Foreskin melanocyte (primary cell): ENCODE measurements at places on chromosomes 13 and 19.

GRCh38 chr19:7645163-7645562, 8.3 kb downstream of the STXBP2 start:
- no peak for DNase-seq

DNA sequence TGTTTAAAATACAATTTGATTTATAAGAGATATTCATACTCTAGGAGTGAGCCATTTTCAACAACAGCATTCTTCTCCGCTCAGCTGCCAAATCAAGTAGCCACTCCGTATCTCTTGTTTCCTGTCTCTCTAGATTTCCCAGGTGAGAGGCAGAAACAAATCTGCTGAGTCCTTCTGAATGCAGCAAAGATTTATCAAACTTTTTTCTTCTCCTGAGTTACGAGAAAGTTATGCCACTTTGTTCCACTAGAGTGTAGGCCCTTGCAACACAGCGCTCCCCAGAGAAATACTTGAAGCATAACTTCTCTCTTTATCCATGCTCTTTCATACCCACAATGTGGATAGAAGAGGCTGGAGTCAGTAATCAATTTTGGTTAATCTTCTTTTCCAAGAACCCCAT, 1960.8 kb downstream of the OLFM4 start:
- no peak for DNase-seq

- DNase-seq = peak; percentile 16
Observed at GRCh38 chr13:104318121-104318520, 1251.9 kb upstream of the SLC10A2 start.

GRCh38 chr13:85671336-85671735, 127.9 kb downstream of the SLITRK6 start:
- DNase-seq = no peak

DNA sequence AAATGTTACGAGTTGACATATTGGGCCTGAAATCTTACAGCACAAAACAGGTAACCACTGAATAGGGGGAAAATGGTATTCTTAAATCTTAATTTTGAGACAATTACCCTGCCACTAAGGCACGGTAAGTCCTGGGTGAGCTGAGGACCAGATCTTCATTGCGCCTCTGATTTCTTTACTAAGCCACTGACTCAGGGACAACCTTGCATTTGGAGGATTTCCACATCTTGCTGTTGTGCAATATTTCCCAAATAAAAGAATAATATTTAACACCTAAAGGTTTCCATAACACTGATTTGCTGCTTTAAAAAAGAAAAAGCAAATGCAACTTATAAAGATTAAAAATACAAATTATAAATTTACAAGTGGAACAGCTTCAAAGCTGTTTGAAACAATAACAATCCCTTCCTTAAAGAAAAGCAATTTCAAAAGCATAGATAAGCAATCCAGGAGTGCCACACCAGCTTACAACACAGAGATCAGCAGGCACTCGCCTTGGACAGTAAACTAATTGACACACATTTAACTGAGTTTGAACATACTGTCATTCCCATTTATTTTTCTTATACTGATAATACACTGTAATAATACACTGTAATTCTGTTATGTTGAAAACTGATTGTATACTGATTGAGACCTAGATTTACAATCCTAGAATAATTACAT, 79.6 kb upstream of the DOCK9 start:
- no peak for DNase-seq

DNA sequence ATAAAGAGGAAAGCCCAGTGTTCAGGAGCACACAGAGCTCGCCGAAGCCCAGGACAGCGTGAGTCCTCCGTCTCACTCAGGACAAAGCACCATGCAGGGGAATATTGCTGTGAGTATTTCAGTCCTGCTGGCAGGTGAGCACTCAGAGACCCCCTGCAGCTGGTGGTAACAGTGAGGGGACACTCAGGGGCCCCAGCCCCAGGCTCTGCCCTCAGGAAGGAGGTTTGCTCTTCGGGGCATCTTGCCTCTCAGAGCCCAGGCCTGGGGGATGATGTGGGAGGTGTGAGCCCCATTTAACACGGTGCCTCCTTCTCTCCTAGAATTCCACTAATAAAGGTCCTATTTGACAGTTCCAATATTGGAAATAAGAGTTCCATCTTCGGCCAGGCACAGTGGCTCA, 14.8 kb downstream of the LILRA1 start:
- no peak for DNase-seq

DNA sequence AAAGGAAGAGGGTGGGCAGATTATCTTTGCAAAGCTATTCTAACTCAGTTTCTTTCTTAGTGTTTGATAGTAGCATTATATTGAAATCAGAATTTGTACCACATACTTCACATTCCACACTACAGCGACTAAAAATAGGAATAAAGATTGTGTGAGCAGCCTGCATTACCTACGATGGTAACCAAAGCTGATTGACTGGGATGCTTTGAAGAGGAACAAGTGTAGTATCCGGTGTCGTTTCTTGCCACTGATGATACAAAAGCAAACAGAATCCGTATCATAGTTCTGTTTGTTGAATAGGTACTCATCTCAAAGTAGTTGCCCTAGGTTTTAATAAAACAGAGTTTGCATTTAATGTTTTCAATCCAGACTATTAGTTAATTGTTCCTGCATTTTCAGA, 51.2 kb downstream of the FLT3 start:
- no peak for DNase-seq

DNA sequence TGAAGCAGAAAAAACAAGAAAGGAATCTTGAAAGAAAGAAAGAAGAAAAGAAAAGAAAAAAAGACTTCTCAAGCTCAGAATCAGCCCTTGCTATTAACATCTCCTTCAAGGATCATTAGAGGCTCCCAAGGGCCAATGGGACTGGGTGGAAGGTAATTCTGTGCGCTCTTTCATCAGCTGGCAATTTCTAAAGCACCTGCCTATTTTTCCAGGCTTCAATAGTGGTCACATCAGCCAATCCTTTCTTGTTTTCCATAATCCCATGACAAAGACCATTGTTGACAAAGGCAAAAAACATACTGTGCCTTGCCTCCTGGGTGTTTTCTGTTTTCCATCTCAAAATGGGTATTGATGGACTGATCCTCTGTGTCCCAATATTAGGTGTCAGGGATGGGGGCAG, 88.2 kb upstream of the TSC22D1 start:
- no peak for DNase-seq

DNA sequence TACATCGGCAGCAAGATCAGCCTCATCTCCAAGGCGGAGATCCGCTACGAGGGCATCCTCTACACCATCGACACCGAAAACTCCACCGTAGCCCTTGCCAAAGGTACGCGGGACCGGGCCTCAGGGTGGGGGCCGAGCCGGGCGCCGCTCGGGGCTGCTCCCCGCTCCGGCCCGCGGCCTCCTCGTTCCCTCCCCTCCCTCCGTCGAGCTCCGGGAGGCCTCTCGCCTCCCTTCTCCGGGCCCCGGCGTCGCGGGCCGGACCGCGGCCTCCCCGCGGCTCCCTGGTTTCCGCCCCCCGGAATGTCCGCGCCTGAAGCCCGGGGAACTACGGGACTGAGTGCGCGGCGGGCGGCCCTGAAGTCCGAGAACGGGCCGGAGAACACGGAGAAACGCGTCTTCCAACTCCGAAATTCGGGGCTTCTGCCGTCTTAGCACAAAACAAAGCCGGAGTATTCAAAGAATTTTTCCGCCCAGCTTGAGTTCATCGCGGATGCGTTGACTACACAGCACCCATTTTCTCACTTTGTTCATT, 423 bp downstream of the LSM14A start:
- peak; percentile 30 for DNase-seq

GRCh38 chr13:25881136-25881926, 170.5 kb downstream of the SHISA2 start:
- DNase-seq = no peak

DNA sequence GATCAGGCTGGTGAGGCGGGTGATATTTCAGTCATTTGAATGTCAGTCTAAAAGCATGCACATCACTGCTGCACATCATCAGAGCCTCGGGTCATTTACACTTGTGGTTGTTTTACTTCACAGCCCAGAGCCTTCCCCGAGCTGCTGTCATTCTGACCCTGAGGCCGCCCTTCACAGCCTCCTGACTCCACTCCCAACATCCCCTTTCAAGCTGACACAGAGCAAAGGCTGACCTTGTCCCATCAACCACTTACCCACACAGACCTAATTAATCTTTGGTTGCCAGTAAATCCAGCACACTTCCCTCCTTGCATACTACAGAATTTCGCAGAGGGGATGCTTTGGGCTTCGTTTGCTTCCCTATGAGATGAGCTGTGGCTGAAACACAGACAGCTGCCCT, 528.1 kb downstream of the DIAPH3 start:
- DNase-seq = no peak

GRCh38 chr19:5800361-5801270, 4.3 kb upstream of the NRTN start:
- no peak for DNase-seq

DNA sequence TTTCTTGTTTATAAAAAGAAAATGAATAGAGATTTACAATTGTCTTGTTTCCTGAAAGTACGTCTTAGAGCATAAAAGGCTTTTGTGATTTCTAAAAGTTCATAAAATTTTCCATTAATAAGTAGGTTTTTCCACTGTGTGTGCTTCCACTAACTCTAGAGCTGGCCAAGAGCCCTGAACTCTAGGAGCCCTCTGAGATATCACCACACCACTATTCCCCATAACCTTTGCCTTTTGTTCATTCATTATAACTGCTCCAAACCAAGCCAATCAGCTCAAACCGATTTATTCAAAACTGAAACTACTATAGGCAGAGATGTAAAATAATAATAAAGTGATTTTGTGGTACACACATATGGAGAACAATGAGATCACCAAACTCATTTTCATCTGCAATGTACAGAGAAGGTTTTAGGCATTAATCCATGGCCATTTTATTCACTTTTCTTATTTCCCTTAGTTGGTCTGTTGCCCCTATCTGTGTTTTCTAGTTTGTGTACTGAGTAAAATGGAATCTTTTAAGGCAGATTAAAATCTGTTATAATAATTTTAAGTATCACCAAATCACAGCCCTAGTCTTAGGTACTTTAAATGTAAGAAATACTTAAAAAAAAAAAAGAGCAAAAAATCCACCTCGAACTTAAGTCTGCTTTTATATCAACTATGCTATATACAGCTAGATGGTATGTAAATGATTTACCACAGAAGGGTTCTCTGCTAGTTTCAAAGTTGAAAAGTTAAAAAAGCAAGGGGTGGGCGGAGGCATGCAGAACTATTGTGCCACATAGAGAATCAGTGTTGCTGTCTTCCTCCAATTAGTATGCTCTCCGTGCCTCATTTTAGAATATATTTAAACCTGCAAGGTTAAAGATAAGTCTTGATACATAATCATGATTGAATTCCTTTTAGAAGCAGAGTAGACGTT, 311.3 kb downstream of the KLF12 start:
- DNase-seq = peak; percentile 71

DNA sequence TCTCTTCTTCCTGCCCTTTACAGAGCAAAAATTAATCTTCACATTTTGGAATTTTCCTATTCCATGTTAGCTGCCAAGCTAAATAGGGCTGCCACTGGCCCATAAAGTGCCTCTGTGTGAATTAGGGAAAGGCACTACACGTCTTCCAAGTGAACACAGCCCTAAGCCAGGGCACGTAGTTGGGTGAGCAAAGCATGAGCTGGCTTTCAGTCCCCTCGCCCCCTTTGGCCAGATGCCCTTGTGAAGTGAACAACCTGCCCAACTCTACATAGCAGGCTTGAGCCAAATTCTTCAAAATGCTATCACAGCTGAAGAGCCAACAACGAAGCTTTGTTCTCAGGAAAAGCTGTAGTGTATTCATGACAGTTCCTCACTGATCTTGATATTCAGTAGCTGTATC, 213.1 kb downstream of the OXGR1 start:
- no peak for DNase-seq

GRCh38 chr13:110651726-110652230, 36.4 kb downstream of the NAXD start:
- no peak for DNase-seq

DNA sequence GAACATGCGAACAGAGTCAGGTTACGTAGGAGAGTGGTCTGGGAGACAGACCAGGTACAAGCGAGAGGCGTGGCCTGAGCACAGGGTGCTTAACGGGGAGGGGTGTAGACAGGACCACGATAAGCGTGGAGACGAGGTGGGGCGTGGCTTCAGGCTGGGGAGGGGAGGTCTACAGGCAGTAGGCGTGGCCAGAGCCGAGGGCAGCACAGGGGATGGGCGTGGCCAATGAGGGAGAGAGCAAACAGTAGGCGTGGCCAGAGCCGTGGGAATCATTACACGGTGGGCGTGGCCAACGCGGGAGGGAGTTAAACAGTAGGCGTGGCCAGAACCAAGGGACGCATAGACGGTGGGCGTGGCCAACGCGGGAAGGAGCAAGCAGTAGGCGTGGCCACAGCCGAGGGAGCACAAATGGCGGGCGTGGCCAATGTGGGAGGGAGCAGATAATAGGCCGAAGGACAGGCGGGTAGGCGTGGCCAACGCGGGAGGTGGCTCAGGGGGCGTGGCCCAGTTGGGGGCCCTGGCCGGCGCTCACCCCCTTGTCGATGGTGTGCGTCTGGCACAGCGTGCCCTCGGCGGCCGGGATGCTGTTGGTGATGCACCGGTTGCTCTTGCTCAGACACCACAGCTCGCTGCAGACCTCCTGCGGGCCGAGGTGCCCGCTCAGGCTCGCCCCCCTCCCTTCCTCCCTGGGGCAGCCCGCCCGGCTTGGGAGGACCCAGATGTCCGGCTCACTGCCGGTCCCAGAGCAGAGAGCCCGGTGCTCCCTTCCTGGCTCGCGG, 15.2 kb upstream of the MYO1F start:
- peak; percentile 30 for DNase-seq

- no peak for DNase-seq
Observed at GRCh38 chr19:9952276-9952675, 16.0 kb upstream of the OLFM2 start.

GRCh38 chr19:44820648-44821609, 12.0 kb downstream of the BCAM start:
- DNase-seq = no peak
